ENCODE measurements at places on chromosomes 3 and 15.

DNA sequence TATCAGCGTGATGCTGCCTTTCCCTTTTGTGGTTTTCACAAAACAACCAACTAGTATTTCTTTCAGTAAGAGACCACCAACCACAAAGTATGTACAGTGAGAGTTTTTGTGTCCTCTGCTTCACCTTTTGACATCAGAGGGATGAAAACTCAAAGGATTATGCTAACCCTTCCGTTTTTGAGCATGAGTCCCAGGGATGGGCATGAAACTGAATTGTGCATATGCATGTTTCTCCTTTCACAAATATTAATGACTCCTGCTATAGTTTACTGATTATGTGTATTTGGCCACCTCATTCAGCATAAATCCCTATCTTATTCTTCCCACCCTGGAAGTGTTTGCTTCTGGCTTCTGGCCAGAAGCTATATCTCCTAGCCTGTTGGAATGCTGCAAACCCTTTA is 59.2 kb downstream of the RSRC1 start:
- DNase-seq: no peak

DNA sequence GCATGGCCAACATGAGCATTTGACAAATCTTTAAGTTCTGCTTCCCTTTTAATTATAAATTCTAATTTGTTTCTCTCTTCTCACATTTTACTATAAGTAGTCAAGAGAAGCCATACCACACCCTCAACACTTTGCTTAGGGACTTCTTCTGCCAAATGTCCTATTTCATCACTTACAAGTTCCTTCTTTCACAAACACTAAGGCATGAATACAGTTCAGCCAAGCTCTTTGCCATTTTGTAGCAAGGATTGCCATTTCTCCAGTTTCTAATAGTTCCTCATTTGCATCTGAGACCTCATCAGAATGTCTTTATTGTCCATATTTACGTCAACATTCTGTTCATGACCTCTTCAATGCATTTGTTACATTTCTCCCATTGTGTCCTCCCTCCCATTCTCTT is 29.4 kb downstream of the SLC22A14 start:
- no peak for DNase-seq

DNA sequence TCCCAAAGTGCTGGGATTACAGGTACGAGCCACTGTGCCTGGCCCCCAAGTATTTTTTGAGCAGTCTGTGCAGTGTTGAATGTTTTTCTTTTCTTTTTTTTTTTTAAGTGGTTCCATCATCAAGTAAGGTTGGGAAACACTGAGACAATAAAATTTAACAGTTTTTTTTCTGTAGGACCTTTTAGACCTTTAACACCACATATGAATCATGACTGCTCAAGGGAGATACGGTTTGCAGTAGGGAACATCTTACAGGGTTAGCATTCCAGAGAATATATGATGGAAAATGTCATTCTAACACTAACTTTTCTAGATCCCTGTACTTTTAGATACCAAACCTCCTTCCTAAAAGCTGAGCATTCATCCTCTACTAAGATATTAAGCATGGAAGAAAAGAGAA is 41.7 kb downstream of the SNX4 start:
- DNase-seq: no peak

DNA sequence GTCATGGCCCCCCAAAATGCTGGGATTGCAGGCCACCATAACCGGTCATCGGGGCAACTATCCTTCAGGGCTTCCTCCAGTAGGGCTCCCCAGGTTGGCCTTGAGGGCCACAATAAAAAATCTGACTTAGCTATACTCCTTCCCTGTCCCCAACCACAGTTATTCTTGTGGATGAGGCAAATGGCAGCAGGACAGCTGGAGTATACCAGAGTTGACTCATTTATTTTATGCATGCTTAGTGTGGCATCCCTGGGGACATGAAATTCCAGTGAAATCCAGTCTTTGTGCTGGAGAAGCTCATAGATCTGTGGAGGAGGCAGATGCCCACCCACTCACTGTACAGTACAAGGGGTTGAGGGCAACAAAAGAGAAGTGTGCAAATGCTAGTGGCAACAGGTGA is 109.5 kb downstream of the RORA start:
- DNase-seq: no peak

GRCh38 chr3:16319307-16319706 is 54.3 kb downstream of the OXNAD1 start:
- DNase-seq: no peak

GRCh38 chr3:14273901-14274611 is 95.4 kb downstream of the LSM3 start:
- DNase-seq: no peak

DNA sequence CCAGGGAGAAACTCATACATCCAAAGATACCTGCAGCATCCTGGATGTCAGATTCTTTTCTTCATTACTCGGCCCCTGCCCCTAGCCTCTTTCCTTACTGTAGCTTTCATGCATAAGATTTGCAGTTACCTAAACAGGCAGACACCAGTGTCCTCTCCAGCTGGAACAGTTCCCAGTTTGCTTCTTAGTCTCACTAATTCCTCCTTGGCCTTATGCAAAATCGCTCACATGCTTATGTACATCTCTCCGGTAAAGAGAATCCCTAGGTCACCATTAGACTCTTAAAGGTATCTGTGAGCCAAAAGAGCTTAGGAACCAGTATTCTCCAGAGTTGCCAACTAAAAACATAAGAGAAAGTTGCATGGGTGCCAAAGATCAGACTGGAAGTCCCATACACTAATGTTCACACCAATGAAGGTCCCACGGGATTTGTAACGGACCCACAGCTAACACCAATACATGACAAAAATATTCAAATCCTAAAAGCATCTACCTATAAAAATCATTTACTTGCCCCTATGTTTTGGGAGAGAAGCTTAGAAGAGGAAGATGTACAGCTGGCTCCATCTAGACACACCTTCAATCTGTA is 66.6 kb downstream of the CBLB start:
- DNase-seq: no peak

DNA sequence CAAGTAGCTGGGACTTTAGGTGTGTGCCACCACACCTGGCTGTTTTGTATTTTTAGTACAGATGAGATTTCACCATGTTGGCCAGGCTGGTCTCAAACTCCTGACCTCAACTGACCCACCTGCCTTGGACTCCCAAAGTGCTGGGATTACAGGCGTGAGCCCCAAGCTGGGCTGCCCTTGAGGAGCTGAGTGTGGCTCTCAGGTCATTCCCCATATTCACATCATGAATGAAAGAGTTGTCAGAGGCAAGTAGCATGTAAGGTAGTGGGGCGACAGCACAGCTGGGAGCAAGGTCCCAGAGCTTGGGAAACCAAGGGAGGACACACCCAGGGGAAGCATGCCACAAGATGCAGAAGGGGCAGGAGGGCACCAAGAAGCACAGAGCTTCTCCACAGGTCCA is 4.9 kb downstream of the CCDC71 start:
- peak; percentile 72 for DNase-seq

DNA sequence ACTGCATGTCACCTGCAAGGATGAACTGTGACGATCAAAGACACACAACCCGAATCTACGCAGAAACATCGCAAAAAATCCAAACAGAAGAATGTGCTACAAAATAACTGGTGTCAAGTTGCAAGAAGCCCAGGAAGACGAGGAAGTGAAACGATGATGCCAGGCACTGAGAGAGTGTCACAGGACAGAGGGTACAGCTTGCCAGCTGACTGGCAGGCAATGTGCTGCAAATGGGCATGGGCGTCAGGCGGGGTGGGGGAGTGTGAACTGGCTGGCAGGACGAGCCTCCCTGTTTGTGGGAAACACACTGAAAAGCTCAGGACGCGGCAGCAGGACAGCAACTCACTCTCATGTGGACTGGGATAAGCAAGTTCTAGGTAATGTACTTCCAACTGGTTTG is 28.9 kb upstream of the OCA2 start:
- DNase-seq: peak; percentile 78

- DNase-seq: peak; percentile 42
These were observed 15.7 kb downstream of the KIF9 start for GRCh38 chr3:47266709-47267489.

DNA sequence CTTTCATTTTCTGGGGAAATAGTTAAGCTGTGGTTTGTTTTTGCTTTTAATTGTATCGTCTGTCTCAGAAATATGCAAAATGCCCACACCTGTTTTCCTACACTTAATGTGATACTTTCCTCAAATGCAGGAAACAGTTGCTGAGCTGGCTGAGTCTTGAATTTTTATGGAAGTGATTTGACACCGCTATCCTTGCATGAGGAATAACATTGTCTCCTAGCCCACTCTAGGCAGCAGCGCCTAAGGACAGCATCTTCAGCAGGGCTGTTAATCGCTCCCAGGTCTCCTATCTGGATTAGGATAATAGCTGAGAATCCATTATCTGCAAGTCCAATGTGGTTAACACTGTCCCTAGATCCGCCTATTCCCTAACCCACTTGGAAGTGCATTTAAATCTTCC is 132.6 kb upstream of the NR2E3 start:
- DNase-seq: no peak

DNA sequence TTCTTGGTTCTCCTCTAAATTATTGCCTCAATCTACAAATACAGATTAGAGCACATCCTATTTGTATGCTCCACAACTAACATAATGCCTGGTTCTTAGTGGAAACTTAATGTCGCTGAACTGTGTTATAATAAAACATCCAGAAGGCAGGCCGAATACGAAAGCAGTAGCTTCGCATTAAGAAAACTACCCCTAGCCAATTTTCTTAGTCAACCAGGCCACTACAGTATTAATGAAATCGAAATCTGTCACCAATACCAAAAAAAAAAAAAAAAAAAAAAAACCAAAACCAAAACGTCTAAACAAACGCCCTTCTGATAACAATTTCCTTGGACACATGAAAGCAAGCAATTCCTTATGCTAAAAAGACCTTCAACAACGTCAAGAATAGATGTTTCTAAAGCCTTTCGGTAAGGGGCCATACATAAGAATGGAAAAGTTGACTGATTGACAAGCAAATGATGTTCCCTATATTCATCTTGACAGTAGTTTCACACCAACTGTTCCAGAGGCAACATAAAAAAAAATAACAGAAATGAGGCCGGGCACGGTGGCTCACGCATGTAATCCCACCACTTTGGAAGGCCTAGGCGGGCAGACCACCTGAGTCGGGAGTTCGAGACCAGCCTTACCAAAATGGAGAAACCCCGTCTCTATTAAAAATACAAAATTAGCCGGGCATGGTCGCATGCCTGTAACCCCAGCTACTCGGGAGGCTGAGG is 1.3 kb downstream of the DENND6A start:
- DNase-seq: no peak

- DNase-seq: no peak
These were observed 10.9 kb upstream of the GOLGA8B start for GRCh38 chr15:34594361-34594760.

DNA sequence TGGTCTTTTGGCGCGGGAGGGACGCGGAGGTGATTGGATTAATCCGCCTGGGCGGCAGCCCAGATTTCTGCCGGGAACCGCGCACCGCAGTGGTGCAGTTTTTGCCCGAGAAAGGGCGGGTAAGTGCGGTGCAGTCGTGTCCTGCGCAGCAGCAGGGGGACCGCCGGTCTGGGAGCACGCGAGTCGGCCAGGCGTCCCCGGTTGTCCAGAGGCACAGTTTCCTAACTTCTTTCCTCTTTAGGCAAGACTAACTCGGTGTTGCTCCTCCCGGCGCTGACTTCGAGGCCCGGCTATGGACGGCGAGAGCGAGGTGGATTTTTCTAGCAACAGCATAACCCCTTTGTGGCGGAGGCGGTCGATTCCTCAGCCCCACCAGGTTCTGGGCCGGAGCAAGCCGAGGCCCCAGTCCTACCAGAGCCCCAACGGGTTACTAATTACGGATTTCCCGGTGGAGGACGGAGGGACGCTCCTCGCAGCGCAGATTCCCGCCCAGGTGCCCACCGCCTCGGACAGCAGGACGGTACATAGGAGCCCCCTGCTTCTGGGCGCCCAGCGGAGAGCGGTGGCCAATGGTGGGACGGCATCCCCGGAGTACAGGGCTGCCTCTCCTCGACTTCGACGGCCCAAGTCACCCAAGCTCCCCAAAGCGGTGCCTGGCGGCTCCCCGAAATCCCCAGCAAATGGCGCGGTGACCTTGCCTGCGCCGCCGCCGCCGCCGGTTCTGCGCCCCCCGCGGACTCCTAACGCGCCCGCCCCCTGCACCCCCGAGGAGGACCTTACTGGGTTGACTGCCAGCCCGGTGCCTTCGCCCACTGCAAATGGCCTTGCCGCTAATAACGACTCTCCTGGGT is 736 bp downstream of the ARHGEF26 start:
- DNase-seq: peak; percentile 30

DNA sequence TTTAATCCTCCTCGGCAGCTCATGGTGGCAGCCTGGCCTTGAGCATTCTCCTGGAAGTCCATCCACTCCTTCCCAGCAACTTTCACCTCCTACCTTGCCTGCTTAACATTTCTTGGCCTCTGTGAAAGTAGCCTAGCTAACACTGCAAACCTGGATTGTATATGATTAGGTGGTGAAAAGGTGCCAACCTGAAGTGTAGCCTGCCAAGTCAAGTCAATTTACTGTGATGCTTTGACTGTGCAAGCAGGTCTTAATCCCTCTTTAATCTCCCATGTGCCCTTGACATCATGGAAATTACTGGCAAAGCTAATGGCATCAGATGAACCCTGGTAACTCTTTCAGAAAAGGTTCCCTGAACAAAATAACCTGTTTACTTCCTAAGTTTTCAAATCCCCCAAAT is 169.7 kb upstream of the NR2F2 start:
- no peak for DNase-seq

GRCh38 chr3:186787642-186788481 is 4.5 kb downstream of the EIF4A2 start:
- no peak for DNase-seq

DNA sequence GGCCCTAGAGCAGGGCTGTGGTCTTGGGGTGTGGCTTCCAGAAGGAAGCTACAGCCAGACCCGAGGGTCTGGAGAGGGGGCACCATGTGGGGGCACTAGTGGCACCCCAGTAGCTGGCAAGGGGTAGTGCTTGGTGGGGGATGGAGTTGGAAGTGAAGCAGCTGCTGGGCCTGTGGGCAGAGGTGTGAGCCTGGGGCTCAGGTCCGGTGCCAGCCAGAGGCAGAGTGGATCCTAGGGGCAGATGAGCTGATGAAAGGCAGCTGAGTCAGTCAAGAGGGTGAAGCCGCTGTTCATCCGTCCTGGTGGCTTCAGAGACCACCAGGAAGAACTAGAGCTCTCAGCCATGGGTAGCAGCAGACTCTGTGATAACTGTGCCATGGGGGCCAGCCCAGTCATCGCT is 172.6 kb downstream of the TBC1D2B start:
- no peak for DNase-seq

DNA sequence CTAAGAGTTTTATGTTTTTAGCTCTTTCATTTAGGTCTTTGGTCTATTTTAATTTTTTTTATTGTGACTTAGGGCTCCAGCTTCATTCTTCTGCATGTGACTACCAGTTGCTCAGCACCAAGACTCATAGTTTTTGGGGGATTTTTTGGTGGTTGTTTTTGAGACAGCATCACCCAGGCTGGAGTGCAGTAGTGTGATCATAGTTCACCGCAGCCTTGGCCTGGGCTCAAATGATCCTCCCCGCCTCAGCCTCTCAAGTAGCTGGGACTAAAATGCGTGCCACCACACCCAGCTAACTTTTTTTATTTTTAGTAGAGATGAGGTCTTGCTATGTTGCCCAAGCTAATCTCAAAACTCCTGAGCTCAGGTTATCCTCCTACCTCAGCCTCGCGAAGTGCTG is 19.4 kb downstream of the CDV3 start:
- DNase-seq: no peak

Measured in posterior cingulate gyrus (tissue), 11 donors.